ENCODE measurements at places on chromosomes 2 and 18.

GRCh38 chr2:172376016-172376415 lies 51.4 kb upstream of the ITGA6 start:
- no peak for DNase-seq

DNA sequence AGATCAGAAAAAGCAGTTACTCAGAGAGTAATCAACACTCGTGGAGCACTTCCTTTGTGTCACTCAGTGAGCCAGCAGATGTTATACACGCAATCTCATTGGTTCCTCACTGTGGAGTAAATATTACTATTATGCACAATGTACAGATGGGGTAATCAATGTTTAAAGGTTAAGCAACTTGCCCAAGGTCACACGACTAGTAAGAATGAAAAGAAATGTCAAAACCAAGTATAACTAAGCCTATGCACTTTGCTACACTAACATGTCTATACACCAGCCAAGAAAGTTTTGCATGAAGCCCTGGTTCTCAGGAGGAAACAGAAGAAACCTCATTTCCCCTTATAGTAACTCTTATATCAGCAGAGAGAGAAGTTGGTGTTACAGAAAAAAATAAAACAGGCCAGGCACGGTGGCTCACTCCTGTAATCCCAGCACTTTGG lies 5.4 kb downstream of the METTL21A start:
- no peak for DNase-seq

GRCh38 chr18:78805840-78806239 lies 173.8 kb upstream of the SALL3 start:
- no peak for DNase-seq

- no peak for DNase-seq
Observed at GRCh38 chr18:24346254-24346653, 51.4 kb downstream of the OSBPL1A start.

GRCh38 chr18:30616414-30616813 lies 426.1 kb downstream of the DSC3 start:
- no peak for DNase-seq

- DNase-seq = no peak
Observed at GRCh38 chr2:62596061-62596921, 90.3 kb upstream of the TMEM17 start.

DNA sequence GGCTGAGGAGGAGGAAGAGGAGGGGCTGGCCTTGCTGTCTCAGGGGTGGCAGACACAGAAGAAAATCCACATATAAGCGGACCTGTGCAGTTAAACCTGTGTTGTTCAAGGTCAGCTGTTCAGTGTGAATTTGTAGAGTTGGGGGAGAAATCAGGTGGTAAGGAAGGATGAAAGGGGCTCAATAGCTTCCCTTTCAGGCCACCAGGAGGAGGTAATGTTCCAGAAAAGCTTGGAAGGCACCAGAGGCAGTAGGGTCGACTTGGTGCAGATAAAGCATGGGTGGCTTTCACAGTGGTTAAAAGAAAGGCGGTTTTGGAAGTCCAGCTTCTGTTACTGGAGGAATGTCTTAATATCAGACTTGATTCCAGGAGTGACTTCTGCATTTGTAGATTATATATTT lies 167.4 kb downstream of the THSD7B start:
- no peak for DNase-seq

- DNase-seq = no peak
Observed at GRCh38 chr18:12291161-12291560, 16.9 kb upstream of the TUBB6 start.

- DNase-seq = no peak
Observed at GRCh38 chr18:59298871-59299270, 19.6 kb downstream of the CPLX4 start.

GRCh38 chr2:85401844-85402243 lies 8.3 kb downstream of the CAPG start:
- DNase-seq = no peak

- no peak for DNase-seq
Observed at GRCh38 chr2:43152741-43153647, 73.4 kb downstream of the ZFP36L2 start.

DNA sequence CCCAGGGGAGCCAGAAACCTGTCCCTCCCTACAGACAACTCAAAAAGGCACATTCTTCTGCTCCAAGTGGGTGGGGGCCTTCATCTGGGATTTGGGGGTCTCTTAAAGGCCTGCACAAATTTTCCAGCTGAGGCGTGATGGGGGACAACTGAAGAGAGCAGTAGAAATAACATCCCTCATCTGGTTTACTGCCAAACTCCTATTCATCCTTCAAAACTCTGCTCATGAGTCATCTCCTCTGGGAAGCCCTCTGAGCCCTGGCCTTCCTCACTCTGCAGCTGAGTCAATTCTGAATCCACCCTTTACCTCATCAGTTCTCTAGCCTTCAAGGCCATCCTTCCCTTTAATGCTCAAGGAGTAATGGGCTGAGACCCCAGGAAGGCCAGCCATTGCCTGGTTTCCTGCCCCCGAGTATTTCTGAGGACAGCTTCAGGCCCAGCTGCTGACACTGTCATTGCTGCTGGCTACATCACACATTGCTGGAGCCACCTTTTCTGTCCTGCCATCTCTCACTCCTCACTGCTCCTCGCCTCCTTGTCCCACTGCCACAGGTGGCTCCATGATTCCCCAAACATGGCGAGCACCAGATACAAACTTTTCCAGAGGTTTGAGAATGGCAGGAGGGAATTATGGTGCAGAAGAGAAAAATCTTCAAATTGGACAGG lies 32.2 kb upstream of the GLI2 start:
- DNase-seq = no peak

- no peak for DNase-seq
Observed at GRCh38 chr18:11327391-11328009, 178.1 kb upstream of the PIEZO2 start.

DNA sequence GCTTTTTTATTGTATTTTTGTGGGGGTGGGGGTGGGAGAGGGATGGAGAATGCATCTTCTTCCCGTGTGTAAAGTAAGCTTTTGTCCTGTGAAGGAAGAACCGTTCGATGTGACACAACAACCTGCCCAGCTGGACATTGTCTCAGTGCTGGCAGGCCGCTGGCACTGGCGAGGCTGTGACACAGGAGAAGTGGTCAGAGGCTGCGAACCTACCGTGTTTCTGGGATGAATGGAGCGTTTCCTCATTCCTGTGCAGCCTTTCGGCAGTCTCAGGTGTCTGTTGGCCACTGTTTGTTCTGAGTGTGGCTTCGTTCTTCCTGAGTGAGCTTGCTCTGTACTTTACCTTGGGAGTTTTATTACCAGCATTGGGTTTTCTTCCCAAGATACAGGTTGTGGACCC lies 8.0 kb downstream of the RAMP1 start:
- DNase-seq = no peak

GRCh38 chr2:109187711-109188495 lies 58.9 kb downstream of the SH3RF3 start:
- no peak for DNase-seq

GRCh38 chr2:119119076-119119785 lies 39.3 kb downstream of the C1QL2 start:
- no peak for DNase-seq

- no peak for DNase-seq
Observed at GRCh38 chr2:12928197-12928774, 211.6 kb downstream of the TRIB2 start.

GRCh38 chr2:24919506-24920097 lies 435 bp downstream of the ADCY3 start:
- no peak for DNase-seq

DNA sequence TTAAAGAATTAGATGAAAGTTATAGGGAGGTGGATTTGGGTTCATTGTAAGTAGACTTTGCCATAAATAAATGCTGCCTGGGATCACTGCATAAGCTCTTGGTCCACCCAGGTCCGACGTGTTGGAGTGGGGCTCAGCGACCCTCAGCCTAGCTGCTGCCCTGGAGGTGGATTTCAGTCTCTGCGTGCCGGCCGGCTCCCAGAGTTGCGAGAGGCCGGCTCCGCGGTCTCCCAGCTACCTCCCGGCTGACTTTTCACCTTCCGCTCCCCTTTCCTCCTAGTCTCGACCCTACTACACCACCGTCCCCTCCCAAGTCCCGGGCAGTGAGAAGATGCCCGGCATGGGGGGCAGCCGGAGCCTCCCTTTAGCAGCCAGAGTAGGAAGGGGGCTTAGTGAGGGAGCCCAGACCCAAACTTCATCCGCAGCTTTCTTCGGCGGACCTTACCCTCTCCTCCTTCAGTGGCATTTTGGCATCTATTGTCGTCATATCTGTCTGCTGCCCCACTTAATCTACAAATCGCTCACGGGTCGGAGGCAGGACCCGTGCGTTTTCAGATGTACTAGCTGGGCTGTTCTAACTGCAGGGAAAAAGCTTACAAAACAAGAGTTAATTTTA lies 8.1 kb downstream of the EMX1 start:
- DNase-seq = no peak

DNA sequence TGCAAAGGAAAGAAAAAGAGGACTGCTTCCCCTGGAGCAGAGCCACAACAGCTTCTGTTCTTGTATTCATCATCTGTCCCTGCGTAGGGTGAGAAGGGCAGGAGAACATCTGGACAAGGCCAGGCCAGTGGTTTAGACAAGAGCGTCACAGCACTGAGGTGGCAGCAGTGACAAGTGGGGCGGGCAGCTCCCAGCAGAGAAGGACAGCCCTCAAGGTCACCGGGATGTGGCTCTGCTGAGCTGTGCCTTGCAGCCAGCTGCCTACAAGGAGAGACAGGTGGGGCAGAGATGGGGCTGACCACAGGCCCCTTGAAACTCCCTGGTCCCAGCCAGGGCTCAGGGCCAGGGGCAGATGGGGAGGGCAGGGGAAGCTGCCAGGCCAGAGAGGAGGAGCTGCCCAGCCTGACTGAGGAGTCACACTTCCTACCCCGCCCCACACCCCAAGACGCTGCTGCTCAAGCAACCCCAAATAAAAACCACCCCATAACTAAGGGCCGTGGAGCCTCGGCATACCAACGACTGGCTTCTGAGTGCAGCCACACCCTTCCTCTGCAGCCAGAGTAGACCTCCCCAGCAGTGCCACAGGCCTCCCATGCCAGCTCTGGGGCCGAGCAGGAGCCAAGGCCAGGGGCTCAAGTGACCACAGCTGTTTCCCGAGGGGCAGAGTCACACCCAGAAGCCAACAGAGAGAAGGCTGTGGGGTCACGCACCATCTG lies 5.4 kb downstream of the RAB11FIP5 start:
- DNase-seq = no peak

GRCh38 chr2:111219285-111219684 lies 98.6 kb downstream of the BCL2L11 start:
- DNase-seq = no peak

- no peak for DNase-seq
Observed at GRCh38 chr2:217990791-217991465, 11.9 kb downstream of the TNS1 start.

- DNase-seq = no peak
Observed at GRCh38 chr18:59155153-59155552, 15.5 kb downstream of the SEC11C start.
